Lung (tissue), 17 donors: ENCODE measurements at places on chromosomes 6 and 20. TPM values are rescaled to one million over a fixed set of nuclear protein-coding genes. Genes with fewer than 3 reads are reported as not detected.

Gene FABP7
- polyA plus RNA-seq, result 0.03 TPM

Gene MAP3K5
- polyA plus RNA-seq, result 20.1 TPM

Gene ZFP64
- polyA plus RNA-seq, result 5.6 TPM

Gene SIGLEC1
- 18.1 TPM for polyA plus RNA-seq

Gene RNF39
- polyA plus RNA-seq, result 1.3 TPM

Gene OPN5
- not detected for polyA plus RNA-seq

Gene LY6G6F
- not detected for polyA plus RNA-seq

Gene C6orf15
- not detected for polyA plus RNA-seq

Gene TAGAP
- polyA plus RNA-seq, result 1.7 TPM
